A172 (cell line): ENCODE measurements at places on chromosomes 11 and 22. TPM values are rescaled to one million over a fixed set of nuclear protein-coding genes. Genes with fewer than 3 reads are reported as not detected.

NEFH gene
- not detected in 2 replicates for total RNA-seq

SLC22A12 gene
- total RNA-seq = not detected in 2 replicates

HSCB gene
- total RNA-seq = 10.4 and 15.4 TPM in 2 replicates

KIF18A gene
- total RNA-seq = 36.7 and 46.4 TPM in 2 replicates

UBQLNL gene
- not detected in 2 replicates for total RNA-seq

KCNJ1 gene
- not detected in 2 replicates for total RNA-seq

MCAT gene
- total RNA-seq = 18.0 and 18.8 TPM in 2 replicates

OOSP1 gene
- total RNA-seq = not detected in 2 replicates

APLNR gene
- total RNA-seq = 0.03 TPM in 1 of 2 replicates, not detected in the other

ARHGEF17 gene
- total RNA-seq = 9.8 and 25.0 TPM in 2 replicates

BACE1-AS gene
- 1.2 and 3.2 TPM in 2 replicates for total RNA-seq

CASP1 gene
- 3.1 and 5.1 TPM in 2 replicates for total RNA-seq

GSTT2B gene
- 6.3 and 7.5 TPM in 2 replicates for total RNA-seq

ANO9 gene
- total RNA-seq = 0.19 TPM in 1 of 2 replicates, not detected in the other

MMP27 gene
- total RNA-seq = not detected in 2 replicates

SPINDOC gene
- 23.0 and 40.1 TPM in 2 replicates for total RNA-seq

EMID1 gene
- total RNA-seq = 0.24 TPM in 1 of 2 replicates, not detected in the other

APOA4 gene
- not detected in 2 replicates for total RNA-seq

OR52I1 gene
- not detected in 2 replicates for total RNA-seq

MS4A1 gene
- not detected in 2 replicates for total RNA-seq

GAL3ST1 gene
- total RNA-seq = 0.38 TPM in 1 of 2 replicates, not detected in the other

OTOG gene
- total RNA-seq = not detected in 2 replicates

MMP8 gene
- not detected in 2 replicates for total RNA-seq

KRTAP5-7 gene
- not detected in 2 replicates for total RNA-seq

BLID gene
- total RNA-seq = 1.1 and 1.5 TPM in 2 replicates

GAB4 gene
- total RNA-seq = not detected in 2 replicates

OR6A2 gene
- total RNA-seq = not detected in 2 replicates

OR4C45 gene
- not detected in 2 replicates for total RNA-seq

SPDYC gene
- not detected in 2 replicates for total RNA-seq

SLC22A25 gene
- not detected in 2 replicates for total RNA-seq

MRGPRX4 gene
- not detected in 2 replicates for total RNA-seq

DCHS1 gene
- 2.3 and 3.8 TPM in 2 replicates for total RNA-seq

IL10RA gene
- total RNA-seq = 0.12 TPM in 1 of 2 replicates, not detected in the other

AGBL2 gene
- total RNA-seq = 1.8 and 2.8 TPM in 2 replicates

NCR3LG1 gene
- 0.34 and 0.52 TPM in 2 replicates for total RNA-seq

SMIM35 gene
- total RNA-seq = not detected in 2 replicates

OR52I2 gene
- total RNA-seq = not detected in 2 replicates

CLCF1 gene
- 7.5 and 8.1 TPM in 2 replicates for total RNA-seq

SAA2 gene
- 4.9 and 12.9 TPM in 2 replicates for total RNA-seq

APOL5 gene
- total RNA-seq = not detected in 2 replicates

MAJIN gene
- total RNA-seq = not detected in 2 replicates

CDON gene
- total RNA-seq = 8.9 TPM in 2 replicates

RTN4R gene
- total RNA-seq = 10.9 and 15.6 TPM in 2 replicates

ART1 gene
- total RNA-seq = not detected in 2 replicates

CARD16 gene
- total RNA-seq = 16.1 and 26.8 TPM in 2 replicates

CHRM4 gene
- total RNA-seq = 4.0 and 5.5 TPM in 2 replicates

HBG1 gene
- total RNA-seq = not detected in 2 replicates

NRXN2 gene
- 0.05 and 0.14 TPM in 2 replicates for total RNA-seq

MAFF gene
- 4.7 and 9.9 TPM in 2 replicates for total RNA-seq

UPB1 gene
- not detected in 2 replicates for total RNA-seq

CCDC89 gene
- total RNA-seq = 11.5 and 13.6 TPM in 2 replicates

OR8H2 gene
- not detected in 2 replicates for total RNA-seq

CNGA4 gene
- total RNA-seq = 0.17 TPM in 1 of 2 replicates, not detected in the other

WBP2NL gene
- not detected in 2 replicates for total RNA-seq

CCDC116 gene
- 0.12 TPM in 1 of 2 replicates, not detected in the other for total RNA-seq

ADM2 gene
- not detected in 2 replicates for total RNA-seq

GLYAT gene
- total RNA-seq = not detected in 2 replicates

OR51E2 gene
- not detected in 2 replicates for total RNA-seq

TRIM51 gene
- total RNA-seq = not detected in 2 replicates

TRIM29 gene
- 3.0 and 10.2 TPM in 2 replicates for total RNA-seq
